T1000 (cell line): ENCODE measurements at places on chromosomes 3 and 15.

- DNase-seq, result peak; percentile 77
Measured at GRCh38 chr3:137032465-137033120, 74.8 kb downstream of the IL20RB start.

DNA sequence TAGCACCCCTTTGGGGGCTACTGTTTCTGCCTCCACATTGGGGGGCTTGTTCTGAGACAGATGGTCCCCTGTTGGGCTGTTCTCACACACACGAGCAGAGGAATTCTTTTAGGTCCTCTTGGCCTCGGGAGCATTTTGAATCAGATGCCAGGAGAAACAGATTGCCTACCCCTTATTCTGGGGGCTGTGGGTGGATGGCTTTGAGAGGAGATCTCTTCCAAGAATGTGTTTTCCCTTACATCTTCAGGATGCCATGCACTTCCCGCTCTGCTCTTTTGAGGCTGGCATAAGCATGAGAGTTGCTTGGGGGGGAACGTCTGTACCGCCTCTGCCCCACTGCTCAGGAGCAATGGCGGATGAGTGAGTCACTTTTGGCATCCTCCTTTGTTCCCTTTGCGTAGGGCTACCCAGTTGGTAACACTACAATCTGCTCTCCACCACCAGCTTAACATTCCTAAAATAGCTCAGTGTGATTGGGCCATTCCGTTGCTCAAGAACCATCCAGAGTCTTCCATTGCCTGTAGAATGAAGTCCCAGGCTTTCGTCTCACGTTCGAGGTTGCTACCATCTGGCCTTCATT lies 154.4 kb downstream of the RPLP1 start:
- DNase-seq, result no peak

GRCh38 chr3:186931532-186932280 lies 1.4 kb downstream of the ST6GAL1 start:
- no peak for DNase-seq

DNA sequence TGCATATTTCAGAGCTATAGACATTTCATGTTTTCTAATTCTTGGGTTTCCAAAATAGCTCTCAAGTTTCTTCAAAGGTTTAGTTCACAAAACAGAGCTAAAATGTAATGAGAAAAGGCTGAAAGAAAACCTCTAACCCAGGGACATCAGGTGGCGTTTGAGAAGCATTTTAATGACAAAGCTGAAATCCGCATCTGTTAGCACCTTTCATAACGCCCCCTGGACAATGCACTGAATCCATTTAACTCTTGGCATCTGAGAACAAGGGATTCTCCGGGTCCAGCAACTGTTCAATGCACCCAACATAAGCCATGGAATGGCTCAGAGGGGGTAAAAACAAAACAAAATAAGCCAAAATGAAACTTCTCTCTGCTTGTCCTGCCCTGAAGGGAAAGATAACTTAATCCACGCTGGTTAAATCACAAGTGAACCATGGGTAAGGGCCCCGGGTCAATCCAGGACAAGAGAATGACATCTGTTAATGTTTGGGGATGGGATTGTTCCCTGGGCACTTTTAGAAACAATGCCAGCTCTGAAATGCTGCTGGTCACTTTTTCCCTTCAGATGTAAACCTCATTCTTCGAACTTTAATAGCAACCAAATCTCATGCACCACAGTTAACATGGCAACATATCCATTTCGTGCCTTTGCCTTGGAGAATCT lies 466.2 kb upstream of the ADAMTS9 start:
- DNase-seq, result no peak

GRCh38 chr3:123993818-123994217 lies 1.9 kb upstream of the ROPN1 start:
- DNase-seq, result no peak

- no peak for DNase-seq
Measured at GRCh38 chr15:67953299-67953698, 100.8 kb upstream of the PIAS1 start.

DNA sequence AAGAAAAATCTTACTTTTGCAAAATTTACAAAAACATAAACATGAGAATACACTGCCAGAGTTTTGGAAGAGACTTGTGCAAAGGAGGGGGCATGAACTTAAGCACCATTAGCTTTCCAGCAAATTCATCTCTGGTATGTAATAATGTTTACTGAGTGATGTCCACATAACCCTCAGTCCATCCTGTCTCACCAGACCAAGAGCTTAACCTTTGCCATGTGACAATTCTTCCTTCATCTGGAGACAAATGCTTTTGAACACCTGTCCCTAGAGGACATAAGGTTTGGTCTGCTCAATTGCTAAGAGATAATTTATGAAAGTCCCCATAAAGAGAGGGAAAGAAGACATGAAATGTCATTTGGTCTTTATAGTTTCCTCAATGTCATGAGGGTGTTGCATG lies 412.3 kb downstream of the ERC2 start:
- DNase-seq, result no peak

DNA sequence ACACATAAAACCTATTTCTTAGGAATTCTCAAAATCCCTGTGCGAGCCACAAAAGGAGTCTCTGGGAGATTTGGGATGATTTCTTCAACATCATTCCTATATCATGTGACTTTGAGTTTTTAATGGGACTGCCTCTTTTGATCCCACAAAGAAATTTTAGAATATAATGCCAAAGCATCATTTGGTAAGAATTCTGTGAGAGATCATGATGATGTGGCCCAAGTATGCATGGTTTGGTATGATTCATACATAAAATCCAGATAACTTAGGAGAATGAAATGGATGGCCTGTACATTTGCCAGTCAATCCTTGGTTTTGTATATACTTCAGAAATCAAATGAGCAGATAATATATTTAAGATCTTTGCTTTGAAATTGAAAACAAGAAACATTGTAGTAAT lies 61.3 kb downstream of the UBE2E2 start:
- no peak for DNase-seq

DNA sequence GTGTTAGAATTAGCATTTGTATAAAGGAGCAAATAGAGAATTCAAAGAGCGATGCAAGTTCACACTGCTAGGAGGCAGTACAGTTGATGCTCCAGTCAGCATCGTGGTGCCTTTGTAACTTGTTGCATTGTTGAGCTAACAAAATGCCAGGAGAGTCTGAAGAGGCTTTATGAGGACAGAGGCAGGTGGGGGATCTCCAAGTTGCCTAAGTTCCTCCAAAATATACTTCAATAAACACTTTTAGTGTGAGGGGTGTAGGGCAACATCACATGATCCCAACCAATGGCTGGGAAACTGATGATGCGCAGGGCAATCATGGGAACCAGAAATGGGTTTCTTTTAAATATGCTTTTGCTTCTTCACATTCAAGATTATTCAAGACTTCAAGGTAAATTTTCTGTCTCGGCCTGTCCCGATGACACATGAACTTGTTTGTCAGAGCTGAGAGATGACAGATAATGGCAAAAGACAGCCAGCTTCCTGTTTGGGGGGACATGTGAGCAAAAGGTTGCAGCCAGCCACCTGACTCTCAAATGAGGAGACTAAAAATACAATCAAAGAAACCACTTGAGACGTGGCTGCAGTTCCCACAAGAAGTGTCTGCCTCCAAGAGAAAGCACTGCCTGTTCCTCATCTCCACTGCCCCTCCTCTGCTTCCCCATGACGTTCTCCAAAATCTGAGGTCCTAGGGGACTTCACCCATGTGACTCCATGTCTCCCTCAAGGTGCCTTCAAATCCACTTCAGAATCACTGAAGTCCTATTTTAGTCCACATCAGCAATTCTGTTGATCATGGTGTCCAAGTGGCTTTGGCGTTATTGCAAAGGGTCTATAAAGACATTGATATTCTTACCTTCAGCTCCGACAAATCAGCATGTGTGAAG lies 39.3 kb downstream of the KLHL6 start:
- no peak for DNase-seq

GRCh38 chr3:143771258-143771657 lies 77.0 kb downstream of the SLC9A9 start:
- DNase-seq, result no peak

DNA sequence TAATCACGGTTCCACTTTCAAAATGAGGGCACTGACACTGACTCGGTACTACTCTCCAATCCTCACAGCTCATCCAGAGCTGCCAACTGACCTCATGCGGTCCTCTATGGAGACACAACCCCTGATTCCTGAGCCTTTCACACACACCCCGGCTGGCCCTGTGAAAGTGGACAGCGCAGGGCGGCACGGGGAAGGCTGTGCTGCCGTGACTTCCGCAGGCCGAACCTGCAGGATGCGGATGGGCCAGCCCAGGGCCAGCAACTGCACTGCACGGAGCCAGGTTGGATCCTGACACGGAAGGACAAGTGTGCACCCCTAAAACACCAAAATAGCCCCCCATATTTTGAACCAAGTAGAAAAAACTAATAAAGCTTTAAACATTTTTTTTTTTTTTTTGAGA lies 41.0 kb downstream of the IQSEC1 start:
- DNase-seq, result no peak

DNA sequence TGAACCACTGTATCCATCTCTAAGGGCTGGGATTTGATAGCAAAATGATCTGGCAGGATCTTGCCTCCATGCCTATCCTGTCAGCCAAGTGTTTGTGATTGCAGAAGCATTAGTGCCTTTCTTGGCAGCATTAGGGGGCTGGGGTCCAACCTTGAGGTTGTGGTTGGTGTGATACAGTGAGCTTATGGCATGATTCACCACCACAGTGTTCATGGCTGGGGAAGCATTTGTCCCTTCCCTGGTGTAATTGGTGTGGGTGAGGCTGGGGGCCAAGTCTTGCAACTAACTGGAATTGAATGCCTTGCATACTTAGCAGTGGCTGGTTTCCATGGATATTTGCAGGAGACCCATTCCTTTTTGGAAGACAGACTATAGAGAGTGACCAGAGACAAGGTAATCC lies 271.0 kb upstream of the TBL1XR1 start:
- DNase-seq, result peak; percentile 47

- DNase-seq, result no peak
Measured at GRCh38 chr3:4680871-4681300, 187.7 kb downstream of the ITPR1 start.

- DNase-seq, result no peak
Measured at GRCh38 chr15:65219137-65219536, 7.9 kb upstream of the CILP start.

GRCh38 chr3:51680663-51681230 lies 9.7 kb downstream of the TEX264 start:
- no peak for DNase-seq

- no peak for DNase-seq
Measured at GRCh38 chr15:88612186-88612796, 8.8 kb upstream of the AEN start.

DNA sequence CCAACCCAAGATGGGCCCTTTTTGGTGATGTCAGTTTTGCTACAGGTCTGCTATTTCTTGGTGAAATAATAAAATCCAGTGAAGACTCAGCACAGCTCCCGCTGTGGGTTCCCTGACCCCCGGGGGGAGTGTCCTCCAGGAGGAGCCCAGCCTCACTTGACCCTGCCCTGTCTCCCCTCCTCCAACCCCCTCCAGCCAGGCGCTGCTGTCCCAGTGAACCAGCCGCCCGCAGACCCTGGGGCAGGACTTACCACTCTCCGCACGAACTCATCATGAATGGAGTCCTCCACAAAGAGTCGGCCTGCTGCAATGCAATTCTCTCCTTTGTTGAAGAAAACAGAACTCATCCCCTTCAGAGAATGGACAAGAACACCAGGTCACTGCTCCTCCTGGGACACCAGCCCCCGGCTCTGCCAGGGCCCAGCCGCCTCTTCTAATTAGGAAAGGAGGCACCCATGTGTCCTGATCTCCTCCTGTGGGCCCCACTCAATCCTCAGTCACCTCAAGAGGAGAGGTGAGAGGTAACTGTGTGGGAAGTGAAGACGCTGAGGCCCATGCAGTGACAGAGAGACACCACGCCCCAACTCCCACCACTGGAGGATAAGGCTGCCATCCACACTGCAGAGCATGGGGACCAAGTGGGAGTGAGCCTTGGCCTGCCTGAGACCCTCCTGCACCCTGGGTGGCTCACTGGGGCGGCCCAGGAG lies 28.8 kb upstream of the SLC41A3 start:
- DNase-seq, result no peak

GRCh38 chr3:101780661-101781060 lies 1.6 kb downstream of the NXPE3 start:
- DNase-seq, result peak; percentile 26

- no peak for DNase-seq
Measured at GRCh38 chr15:41957021-41957897, 15.1 kb downstream of the EHD4 start.

GRCh38 chr3:58487140-58487886 lies 4.6 kb upstream of the KCTD6 start:
- no peak for DNase-seq

DNA sequence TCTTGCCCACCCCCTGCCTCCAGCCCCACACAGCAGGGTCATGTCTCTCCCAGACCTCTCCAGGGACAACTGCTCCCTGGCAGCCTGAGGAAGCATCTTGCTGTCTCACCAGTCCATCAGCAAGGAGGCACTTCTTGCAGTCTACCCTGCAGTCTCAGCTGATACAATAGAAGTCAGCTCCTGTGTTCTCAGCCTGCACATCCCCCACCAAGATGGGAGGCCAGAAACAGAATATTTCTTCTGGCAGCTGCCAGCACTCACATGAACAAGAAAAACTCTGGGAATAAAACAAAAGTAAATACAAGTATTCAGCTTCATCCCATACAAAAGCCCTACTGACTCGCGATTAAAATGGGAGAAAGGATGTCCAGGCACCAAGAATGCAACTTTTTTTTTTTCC lies 457.4 kb upstream of the PROK2 start:
- DNase-seq, result no peak

GRCh38 chr3:136293279-136293678 lies 43.1 kb downstream of the PCCB start:
- no peak for DNase-seq

DNA sequence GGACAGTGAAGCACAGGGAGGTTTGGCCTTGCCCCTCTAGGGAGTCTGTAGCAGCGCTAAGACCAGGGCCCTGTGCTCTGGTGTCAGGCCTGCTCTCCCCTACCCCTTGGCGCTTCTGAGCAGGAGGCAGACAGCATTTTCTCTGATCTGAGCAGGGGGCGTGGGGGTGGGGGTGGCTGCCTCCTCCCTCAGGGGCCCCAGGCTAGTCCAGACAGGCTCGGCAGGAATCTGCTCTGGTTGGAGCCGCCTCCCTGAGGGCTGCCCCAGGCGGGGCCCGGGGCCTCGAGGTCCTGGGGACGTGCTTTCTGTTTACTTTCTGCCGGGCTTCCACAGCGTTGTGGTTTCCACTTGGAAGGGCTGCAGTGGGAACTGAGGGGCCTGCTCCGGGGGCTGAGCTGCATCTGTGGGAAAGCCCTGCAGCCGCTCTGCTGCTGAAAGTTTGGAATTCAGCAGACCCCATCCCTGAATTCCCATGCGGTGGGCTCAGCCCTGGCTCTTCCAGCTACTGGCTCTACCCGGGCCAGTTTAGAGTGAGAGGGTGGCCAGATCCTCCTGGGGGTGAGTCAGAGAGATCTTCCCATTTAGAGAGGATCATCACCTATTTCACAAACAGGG lies 105.4 kb downstream of the LINGO1 start:
- peak; percentile 24 for DNase-seq

DNA sequence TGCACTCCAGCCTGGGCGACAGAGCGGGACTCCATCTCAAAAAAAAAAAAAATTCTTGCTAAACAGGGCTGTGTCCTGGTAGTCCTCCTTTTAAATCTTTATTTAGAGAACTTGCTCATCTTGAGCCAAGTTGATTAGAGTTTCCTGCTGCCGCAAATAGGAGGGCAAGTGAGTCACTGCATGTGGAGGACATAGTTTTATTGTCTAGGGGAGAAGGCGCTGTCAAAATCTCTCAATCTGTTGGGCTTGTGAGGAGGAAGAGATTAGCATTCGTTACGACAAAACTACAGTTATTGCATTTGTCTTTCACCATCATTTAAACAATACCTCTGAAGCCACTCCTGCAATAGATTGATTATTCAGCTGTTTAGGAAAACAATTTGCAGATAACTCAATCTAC lies 11.5 kb downstream of the MUC4 start:
- no peak for DNase-seq

- DNase-seq, result no peak
Measured at GRCh38 chr3:195711813-195712534, 8.8 kb upstream of the MUC20 start.
